ENCODE measurements at places on chromosomes 4 and X. TPM values are rescaled to one million over a fixed set of nuclear protein-coding genes. Genes with fewer than 3 reads are reported as not detected.

- no peaks in the 10 kb centered on the region for H3K36me3 ChIP-seq
- DNase-seq = peak; percentile 60
- H3K4me1 ChIP-seq = peaks cover 4% of the 10 kb centered on the region
Measured at GRCh38 chr4:25441519-25442117, 64.6 kb downstream of the ANAPC4 start.

- peaks cover 9% of the 10 kb centered on the region for H3K4me1 ChIP-seq
- H3K27me3 ChIP-seq = no peaks in the 10 kb centered on the region
- DNase-seq = no peak
- no peaks in the 10 kb centered on the region for H3K36me3 ChIP-seq
Measured at GRCh38 chr4:99208719-99209075, 10.3 kb downstream of the ADH6 start.

The SPIN4 gene
- 9.2 TPM for total RNA-seq

The MAP9 gene
- total RNA-seq = 5.2 TPM

DNA sequence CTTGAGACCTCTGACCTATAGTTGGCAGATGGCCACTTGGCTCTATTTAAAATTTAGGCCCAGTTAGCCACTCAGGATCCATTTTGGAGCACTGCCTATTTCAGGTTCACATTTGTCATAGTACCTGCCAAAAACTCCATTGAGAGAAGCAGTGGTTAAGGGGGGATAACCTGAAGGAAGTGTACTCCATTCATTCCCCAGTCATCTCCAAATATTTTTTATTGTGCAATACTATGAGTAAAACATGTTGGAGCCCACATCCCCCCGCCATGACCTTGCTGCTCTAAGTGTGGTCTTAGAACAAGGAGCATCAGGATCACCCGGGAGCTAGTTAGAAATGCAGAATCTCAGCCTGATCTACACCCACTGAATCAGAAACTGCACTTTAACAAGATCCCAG is 21.1 kb downstream of the PLP1 start:
- H3K4me3 ChIP-seq = no peak overlapping the region
- H3K4me1 ChIP-seq = no peaks in the 10 kb centered on the region
- no peak overlapping the region for H3K27ac ChIP-seq
- H3K36me3 ChIP-seq = no peaks in the 10 kb centered on the region
- H3K27me3 ChIP-seq = no peaks in the 10 kb centered on the region

GRCh38 chr4:159252491-159252890 is 149.6 kb downstream of the RAPGEF2 start:
- DNase-seq = no peak
- H3K4me3 ChIP-seq = no peak overlapping the region
- no peaks in the 10 kb centered on the region for H3K27me3 ChIP-seq
- no peaks in the 10 kb centered on the region for H3K4me1 ChIP-seq
- no peak overlapping the region for H3K27ac ChIP-seq
- peaks cover 5% of the 10 kb centered on the region for H3K36me3 ChIP-seq

DNA sequence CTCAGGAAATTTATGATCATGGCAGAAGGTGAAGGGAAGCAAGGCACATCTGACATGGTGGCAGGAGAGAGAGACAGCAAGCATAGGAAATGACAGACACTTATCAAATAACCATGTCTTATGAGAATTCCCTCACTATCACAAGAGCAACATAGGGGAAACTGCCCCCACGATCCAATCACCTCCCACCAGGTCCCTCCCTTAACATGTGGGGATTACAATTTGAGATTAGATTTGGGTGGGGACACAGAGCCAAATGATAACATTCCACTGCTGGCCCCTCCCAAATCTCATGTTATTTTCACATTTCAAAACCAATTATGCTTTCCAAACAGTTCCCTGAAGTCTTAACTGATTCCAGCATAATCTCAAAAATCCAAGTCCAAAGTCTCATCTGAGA is 8.2 kb upstream of the TMA16 start:
- H3K27me3 ChIP-seq = no peaks in the 10 kb centered on the region
- H3K27ac ChIP-seq = no peak overlapping the region
- H3K4me1 ChIP-seq = no peaks in the 10 kb centered on the region
- no peak for DNase-seq
- no peaks in the 10 kb centered on the region for H3K36me3 ChIP-seq

The ARMCX5 gene
- total RNA-seq = 3.6 TPM

DNA sequence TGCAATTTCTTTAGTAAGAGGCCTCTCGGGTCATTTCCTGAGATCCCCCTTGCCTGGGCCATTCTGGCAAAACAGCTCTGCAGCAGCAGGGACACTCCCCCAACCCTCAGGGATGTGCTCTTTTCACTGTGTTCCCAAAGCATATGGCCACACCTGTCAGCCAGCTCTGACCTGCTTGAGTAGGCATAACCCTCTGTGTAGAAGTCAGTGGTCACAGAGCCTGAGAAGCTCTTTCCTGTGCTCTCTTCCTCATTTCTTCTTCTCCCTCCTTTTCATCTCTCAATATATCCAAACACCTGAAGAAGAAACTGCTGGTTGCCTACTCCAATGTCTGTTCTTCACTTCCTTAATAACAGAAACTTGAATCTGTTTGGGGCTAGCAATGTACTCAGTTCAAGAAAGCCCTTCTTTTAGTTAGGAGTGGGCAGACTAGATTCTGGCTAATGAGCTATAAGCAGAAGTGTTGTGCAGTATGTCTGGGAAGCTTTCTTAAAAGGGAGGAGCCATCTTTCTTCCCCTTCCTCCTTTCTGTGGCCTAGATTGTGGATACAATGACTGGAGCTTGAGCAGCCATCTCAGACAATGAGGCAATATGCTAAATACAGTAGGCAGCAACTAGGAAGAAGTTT is 73.3 kb downstream of the PRPS1 start:
- H3K4me1 ChIP-seq = no peaks in the 10 kb centered on the region
- no peak overlapping the region for H3K27ac ChIP-seq
- H3K36me3 ChIP-seq = no peaks in the 10 kb centered on the region
- no peak overlapping the region for H3K4me3 ChIP-seq
- H3K27me3 ChIP-seq = peaks cover 2% of the 10 kb centered on the region
- peak; percentile 46 for DNase-seq

DNA sequence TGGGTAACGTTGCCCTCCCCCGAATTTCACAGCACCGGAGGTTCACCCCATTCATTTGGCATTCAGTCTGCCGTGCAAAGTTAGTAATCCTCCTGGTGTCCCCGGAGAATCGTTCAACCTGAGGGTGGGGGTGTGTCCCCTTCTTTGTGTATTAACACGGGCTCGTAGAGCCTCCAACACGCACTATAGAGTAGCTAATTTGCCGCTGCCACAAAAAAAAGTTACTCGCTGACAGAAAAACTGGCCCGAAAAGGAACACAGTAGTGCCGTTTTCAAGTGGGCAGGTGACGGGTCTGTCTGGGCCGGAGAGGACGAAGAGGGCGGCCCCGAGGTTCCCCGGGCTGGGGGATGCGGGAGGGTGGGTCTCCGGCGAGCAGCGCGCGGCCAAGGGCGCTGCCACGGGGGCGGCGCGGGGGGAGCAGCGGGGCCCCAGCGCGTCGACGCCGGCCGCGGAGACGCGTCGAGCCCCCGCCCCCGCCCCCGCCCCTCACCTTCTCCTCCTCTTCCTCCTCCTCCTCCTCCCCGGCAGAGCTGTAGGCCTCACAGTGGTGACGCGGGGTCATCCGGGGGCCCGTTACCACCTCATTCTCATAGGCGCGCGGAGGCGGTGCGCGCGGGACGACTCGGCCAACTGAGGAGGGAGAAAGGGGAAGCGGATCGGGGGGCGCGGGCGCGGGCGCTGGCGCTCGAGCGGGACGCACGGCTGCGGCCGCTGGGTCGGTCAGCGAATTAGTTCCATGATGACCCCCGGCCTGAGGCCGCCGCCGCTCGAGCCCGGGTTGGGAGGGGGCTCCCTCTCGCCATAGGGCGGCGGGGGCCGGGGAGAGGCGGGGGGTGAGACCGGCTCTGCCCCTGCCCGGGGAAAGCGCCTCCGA is 571 bp downstream of the CCNI start:
- peaks cover 4% of the 10 kb centered on the region for H3K4me1 ChIP-seq
- H3K27ac ChIP-seq = peak overlapping the region; percentile 100
- peak overlapping the region; percentile 88 for H3K4me3 ChIP-seq
- H3K36me3 ChIP-seq = no peaks in the 10 kb centered on the region
- H3K27me3 ChIP-seq = no peaks in the 10 kb centered on the region

GRCh38 chr4:143405075-143405730 is 68.5 kb downstream of the GAB1 start:
- H3K27ac ChIP-seq = peak overlapping the region; percentile 57
- no peak for DNase-seq
- H3K4me3 ChIP-seq = no peak overlapping the region

The IRF2 gene
- 39.6 TPM for total RNA-seq

DNA sequence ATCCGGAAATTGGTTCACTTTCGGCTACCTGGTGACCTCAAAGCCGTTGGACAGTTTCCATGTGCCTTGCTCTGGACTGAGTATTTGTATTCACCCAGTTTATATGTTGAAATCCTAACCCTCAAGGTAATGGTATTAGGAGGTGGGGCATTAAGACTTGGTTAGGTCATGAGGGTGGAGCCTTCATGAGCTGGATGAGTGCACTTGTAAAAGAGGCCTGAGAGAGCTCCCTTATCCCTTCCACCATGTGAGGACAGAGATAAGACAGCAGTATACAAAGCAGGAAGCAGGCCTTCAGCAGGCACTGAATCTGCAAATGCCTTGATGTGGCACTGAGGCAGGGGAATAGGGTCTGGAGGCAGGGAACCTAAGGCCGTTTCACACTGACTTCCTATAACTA is 5.3 kb upstream of the OPHN1 start:
- H3K4me3 ChIP-seq = no peak overlapping the region
- H3K36me3 ChIP-seq = no peaks in the 10 kb centered on the region
- no peaks in the 10 kb centered on the region for H3K27me3 ChIP-seq

The DGKK gene
- total RNA-seq = not detected

The BEX1 gene
- not detected for total RNA-seq

GRCh38 chr4:186953599-186954260 is 230.1 kb upstream of the FAT1 start:
- H3K4me1 ChIP-seq = no peaks in the 10 kb centered on the region
- H3K4me3 ChIP-seq = no peak overlapping the region
- no peak for DNase-seq

- H3K4me3 ChIP-seq = no peak overlapping the region
- H3K27ac ChIP-seq = no peak overlapping the region
- no peaks in the 10 kb centered on the region for H3K27me3 ChIP-seq
Measured at GRCh38 chrX:50403903-50404302, 66.7 kb downstream of the DGKK start.

- peaks cover 9% of the 10 kb centered on the region for H3K4me1 ChIP-seq
- H3K27me3 ChIP-seq = no peaks in the 10 kb centered on the region
- H3K36me3 ChIP-seq = peaks cover under 1% of the 10 kb centered on the region
Measured at GRCh38 chr4:17809667-17810066, 890 bp downstream of the DCAF16 start.

- H3K36me3 ChIP-seq = no peaks in the 10 kb centered on the region
- no peak for DNase-seq
- H3K27ac ChIP-seq = peak overlapping the region; percentile 73
- no peaks in the 10 kb centered on the region for H3K27me3 ChIP-seq
- peaks cover 6% of the 10 kb centered on the region for H3K4me1 ChIP-seq
Measured at GRCh38 chr4:119543187-119543586, 85.4 kb downstream of the PDE5A start.

The SLC6A14 gene
- not detected for total RNA-seq

GRCh38 chr4:172104539-172104938 is 291.3 kb downstream of the GALNTL6 start:
- DNase-seq = no peak
- H3K4me1 ChIP-seq = no peaks in the 10 kb centered on the region
- no peak overlapping the region for H3K4me3 ChIP-seq
- no peaks in the 10 kb centered on the region for H3K27me3 ChIP-seq

The ABLIM2 gene
- total RNA-seq = 30.8 TPM

GRCh38 chr4:124640022-124640730 is 72.4 kb downstream of the ANKRD50 start:
- H3K4me1 ChIP-seq = no peaks in the 10 kb centered on the region
- no peak overlapping the region for H3K4me3 ChIP-seq
- no peaks in the 10 kb centered on the region for H3K27me3 ChIP-seq
- H3K36me3 ChIP-seq = no peaks in the 10 kb centered on the region

The HTR2C gene
- total RNA-seq = not detected

- no peak overlapping the region for H3K4me3 ChIP-seq
- DNase-seq = no peak
- H3K4me1 ChIP-seq = no peaks in the 10 kb centered on the region
- H3K27me3 ChIP-seq = no peaks in the 10 kb centered on the region
- H3K27ac ChIP-seq = no peak overlapping the region
- H3K36me3 ChIP-seq = no peaks in the 10 kb centered on the region
Measured at GRCh38 chr4:29336861-29337260, 1383.3 kb upstream of the PCDH7 start.

The TCEAL2 gene
- not detected for total RNA-seq

- no peaks in the 10 kb centered on the region for H3K27me3 ChIP-seq
- H3K36me3 ChIP-seq = no peaks in the 10 kb centered on the region
- no peak overlapping the region for H3K27ac ChIP-seq
- no peak for DNase-seq
Measured at GRCh38 chrX:110146521-110146920, 143.6 kb downstream of the TMEM164 start.

The ANKRD50 gene
- total RNA-seq = 26.9 TPM

- no peaks in the 10 kb centered on the region for H3K36me3 ChIP-seq
- H3K4me1 ChIP-seq = no peaks in the 10 kb centered on the region
- H3K27ac ChIP-seq = no peak overlapping the region
- DNase-seq = no peak
- no peaks in the 10 kb centered on the region for H3K27me3 ChIP-seq
- H3K4me3 ChIP-seq = no peak overlapping the region
Measured at GRCh38 chrX:82757614-82758013, 750.5 kb upstream of the POU3F4 start.

DNA sequence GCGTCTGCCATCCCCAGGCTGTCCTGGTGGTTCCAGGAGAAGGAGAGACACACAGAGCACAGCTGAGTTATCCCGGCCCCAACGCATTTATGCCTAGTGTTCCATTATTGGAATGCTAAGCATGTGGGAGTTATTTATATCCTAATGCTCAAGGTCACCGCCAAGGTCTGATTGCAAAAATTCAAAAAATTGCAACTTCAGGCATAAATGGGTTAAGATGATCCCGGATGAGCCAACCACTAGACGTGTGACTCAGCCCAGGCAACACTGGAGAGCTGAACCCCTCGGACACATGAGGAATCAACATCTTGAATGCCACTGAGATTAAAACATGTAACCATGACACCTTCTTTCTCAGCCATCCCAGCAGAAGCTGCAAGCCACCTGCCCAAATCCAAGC is 3.8 kb upstream of the ZCCHC4 start:
- H3K36me3 ChIP-seq = no peaks in the 10 kb centered on the region
- no peaks in the 10 kb centered on the region for H3K27me3 ChIP-seq
- no peak overlapping the region for H3K27ac ChIP-seq
- peaks cover 5% of the 10 kb centered on the region for H3K4me1 ChIP-seq

The C4orf51 gene
- total RNA-seq = not detected

GRCh38 chr4:58063404-58064160 is 953.4 kb upstream of the IGFBP7 start:
- no peak for DNase-seq
- no peak overlapping the region for H3K27ac ChIP-seq
- H3K27me3 ChIP-seq = no peaks in the 10 kb centered on the region

The HSD17B13 gene
- total RNA-seq = not detected

- no peak for DNase-seq
- H3K4me1 ChIP-seq = no peaks in the 10 kb centered on the region
- no peaks in the 10 kb centered on the region for H3K27me3 ChIP-seq
- no peaks in the 10 kb centered on the region for H3K36me3 ChIP-seq
Measured at GRCh38 chr4:145670422-145670821, 9.5 kb upstream of the C4orf51 start.

Data from ascending aorta (tissue), 2 donors.